ENCODE measurements at places on chromosomes 16 and 17.

GRCh38 chr17:10200016-10200415 is 1.6 kb upstream of the GAS7 start:
- DNase-seq = no peak

- DNase-seq = peak; percentile 62
Measured at GRCh38 chr16:84599521-84600202, 18.2 kb downstream of the COTL1 start.

GRCh38 chr17:63675231-63675606 is 24.7 kb downstream of the LIMD2 start:
- no peak for DNase-seq

DNA sequence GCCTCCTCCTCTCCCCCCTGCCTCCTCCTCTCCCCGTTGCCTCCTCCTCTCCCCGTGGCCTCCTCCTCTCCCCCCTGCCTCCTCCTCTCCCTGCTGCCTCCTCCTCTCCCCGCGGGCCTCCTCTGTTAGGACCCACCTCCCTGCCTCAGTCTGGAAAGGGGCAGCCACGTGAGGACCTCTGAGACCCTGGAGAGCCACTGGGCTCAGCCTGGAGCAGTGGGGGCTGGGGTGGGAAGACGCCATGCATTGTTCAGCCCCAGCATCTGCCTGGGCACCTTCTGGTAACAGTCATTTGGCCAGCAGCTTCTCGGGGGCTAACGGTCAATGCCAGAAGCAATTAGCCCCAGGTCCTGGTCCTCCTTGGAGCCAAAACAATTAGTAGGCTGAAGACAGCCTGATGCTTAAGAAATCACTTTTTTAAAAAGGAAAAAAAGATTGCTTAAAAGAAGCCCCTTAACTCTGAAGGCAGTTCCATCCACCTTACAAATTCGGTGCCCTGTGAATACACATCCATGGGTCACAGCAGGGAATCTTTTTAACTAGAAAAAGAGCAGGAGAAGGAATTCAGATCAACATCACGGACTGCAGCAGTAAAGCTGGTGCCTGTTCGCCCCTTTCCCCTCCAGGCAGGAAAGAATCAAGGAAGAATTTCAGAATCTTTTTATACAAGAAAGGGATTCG is 29.8 kb downstream of the NXN start:
- no peak for DNase-seq

GRCh38 chr17:62780269-62780668 is 27.8 kb downstream of the MARCHF10 start:
- no peak for DNase-seq

DNA sequence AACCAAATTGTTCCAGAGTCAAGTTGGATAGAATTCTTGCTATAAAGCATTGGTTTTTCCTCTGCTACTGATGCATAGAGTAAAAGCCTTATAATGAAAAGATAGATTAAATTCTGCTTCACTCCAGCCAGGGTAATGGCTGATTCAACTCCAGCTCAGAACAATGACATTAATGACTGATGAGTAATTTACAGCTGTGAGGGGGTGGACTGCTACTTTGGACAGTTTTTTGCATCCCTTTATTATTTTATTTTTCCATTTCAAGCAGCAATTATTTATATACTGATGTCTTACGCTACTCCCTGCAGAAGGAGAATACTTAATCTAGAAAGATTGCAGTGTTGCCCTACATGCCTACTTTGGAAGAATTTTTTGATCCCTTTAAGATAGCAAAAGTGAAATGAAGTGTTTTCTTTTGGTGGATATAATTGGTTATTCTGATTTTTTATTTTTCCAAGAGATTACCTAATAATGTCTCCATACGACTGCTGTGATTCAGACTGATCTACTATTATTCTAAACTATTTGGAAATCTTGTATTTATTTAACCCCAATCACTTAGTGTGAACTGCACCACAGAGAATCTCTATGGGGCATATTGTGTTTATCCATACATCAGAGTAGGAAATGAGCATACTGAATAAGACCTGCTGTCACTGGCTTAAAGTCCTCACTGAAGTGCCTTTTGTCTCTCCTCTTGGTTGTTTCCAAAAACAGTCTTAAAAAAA is 149.5 kb downstream of the TRIM37 start:
- DNase-seq = no peak

GRCh38 chr17:13410874-13411273 is 190.9 kb downstream of the HS3ST3A1 start:
- no peak for DNase-seq

- no peak for DNase-seq
Measured at GRCh38 chr17:11252146-11252545, 11.1 kb downstream of the SHISA6 start.

DNA sequence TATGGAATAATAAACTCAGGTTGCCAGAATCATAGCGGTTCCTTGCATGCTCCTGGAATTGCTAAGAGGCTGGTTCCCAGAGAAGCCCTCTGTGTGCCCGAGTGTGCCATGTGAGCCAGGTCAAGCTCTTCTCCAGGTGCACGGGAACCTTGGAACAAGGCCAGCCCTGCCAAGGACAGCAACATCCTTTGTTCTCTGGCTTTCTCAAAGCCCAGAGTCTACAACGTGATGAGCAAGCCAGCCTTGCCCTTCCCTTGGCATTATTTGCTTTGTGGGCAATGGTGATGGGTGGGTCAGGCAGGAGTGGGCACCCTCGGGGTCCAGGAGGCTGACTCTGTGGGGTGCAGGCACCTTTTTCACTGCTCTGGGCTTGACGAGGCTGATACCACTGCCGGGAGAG is 14.2 kb upstream of the SEC14L1 start:
- DNase-seq = no peak
